ENCODE measurements at places on chromosomes 2 and 18.

DNA sequence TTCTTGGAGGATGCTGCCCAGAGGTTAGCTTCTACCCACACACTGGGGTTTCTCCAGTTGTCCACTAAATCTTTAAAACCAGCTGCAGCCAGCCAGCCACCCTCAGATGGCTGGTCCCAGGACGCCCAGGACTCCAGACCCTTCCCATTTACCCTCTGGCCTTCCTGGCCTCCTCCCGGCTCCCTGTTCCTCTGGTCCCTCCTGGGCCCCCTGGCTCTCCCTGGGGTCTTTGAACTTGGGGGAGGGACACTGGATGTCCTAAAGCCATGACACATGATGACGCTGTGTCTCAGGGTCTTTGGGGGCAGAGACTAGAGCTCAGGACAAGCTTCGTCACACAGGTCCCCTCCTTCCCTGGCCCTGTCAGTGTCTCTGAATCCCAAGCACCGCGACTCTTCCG lies 201.1 kb upstream of the HDAC4 start:
- DNase-seq = no peak

GRCh38 chr2:58562276-58562675 lies 321.2 kb upstream of the FANCL start:
- no peak for DNase-seq

DNA sequence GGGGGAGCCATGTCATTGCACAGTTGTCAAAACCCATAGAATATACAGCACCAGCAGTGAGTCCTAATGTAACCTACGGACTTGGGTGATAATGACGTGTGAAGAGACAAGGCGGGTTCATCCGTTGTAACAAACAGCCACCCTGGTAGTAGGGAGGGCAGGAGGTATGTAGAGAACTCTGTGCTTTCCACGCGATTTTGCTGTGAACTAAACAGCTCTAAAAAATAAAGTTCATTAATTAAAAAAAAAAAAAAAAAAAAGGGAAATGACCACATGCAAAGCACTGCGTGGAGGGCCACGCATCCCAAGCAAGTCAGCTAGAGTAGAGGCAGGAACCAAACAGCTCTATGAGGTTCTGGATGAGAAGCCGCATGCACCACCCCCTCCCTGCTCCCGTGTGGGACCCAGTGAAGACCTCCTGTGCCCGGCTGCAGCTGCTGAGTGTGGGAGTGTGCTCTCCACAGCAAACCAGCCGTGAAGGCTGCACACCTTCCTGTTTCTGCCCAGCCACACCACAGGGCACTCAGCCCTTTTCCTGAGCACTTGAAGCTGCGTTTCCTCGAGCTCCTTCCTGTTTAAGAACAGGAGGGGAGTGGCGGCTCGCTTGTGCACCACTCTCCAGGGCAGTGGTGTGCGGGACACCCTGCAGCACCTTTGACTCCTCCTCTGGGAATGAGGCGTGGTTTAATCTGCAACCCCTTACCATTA lies 65.6 kb downstream of the ODC1 start:
- no peak for DNase-seq

GRCh38 chr2:48900321-48901014 lies 144.9 kb upstream of the LHCGR start:
- no peak for DNase-seq

DNA sequence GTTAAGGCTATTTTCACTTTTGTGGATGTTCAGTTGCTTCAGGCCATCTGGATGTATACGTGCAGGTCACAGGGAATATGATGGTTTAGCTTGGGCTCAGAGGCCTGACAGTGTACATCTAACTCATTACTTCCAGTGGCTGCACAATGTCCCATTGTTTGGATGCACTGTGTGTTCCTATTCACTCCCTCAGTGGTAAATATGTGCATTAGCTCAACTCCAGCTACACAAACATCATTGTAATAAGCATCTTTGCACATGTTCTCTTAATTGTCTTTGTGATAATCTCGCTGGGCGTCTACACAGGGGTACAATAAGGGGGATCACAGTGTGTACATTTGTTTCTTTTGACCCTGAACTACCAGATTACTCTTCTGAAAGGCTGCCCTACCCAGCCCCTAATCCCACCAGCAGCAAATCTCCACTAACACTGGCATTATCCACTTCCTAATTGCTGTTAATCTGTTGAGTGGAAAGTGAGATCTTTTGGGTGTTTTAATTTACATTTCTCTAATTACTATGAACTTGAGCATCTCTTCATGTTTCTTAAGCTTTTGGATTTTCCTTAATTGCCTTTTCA lies 56.1 kb upstream of the POLE4 start:
- DNase-seq = no peak

DNA sequence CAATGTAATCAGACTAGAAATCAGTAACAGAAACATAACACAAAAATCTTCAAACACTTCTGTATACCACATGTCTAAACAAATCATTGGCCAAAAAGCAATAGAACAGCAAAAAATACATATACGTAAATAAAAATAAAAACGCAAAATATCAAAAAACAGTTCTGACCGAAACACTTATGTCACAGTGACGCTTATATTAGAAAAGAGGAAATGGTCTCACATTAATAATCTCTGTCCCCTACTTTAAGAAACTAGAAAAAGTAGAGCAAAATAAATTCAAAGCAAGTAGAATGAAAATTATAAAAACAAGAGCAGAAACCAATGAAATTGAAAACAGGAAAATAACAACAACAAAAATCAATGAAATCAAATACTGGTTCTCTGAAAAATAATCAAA lies 41.9 kb downstream of the TMEM131 start:
- no peak for DNase-seq

- DNase-seq = no peak
Measured at GRCh38 chr18:62497190-62497772, 25.5 kb upstream of the ZCCHC2 start.

DNA sequence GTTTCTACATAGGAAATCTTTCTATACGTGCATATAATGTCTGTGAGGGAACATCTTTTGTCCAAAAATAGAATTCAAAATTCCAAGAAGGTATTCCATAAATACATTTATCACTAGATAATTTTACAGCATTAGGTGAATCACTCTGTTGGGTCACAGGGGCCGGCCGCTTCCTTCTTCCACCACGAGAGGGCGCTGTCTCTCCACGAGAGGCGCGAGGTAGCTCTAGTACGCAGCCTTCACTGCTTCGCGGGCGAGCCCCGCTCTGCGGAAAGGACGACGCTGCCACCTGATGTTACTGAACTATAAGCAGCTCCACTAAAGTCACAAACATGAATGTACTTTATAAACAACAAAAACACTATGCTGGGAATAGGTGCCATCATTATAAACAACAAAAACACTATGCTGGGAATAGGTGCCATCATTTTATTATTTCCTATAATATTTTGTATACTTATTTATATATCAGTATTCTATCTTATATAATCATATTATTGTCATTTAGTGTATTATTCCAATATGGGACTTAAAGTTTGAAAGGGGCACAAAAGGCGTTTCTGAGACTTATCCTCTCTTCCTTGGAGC lies 69.4 kb upstream of the REV1 start:
- DNase-seq = peak; percentile 87

GRCh38 chr2:160940271-160940670 lies 220.0 kb upstream of the TANK start:
- no peak for DNase-seq

- DNase-seq = no peak
Measured at GRCh38 chr2:199419428-199419827, 38.3 kb downstream of the SATB2 start.

- DNase-seq = no peak
Measured at GRCh38 chr2:1159013-1159412, 208.4 kb downstream of the SNTG2 start.

DNA sequence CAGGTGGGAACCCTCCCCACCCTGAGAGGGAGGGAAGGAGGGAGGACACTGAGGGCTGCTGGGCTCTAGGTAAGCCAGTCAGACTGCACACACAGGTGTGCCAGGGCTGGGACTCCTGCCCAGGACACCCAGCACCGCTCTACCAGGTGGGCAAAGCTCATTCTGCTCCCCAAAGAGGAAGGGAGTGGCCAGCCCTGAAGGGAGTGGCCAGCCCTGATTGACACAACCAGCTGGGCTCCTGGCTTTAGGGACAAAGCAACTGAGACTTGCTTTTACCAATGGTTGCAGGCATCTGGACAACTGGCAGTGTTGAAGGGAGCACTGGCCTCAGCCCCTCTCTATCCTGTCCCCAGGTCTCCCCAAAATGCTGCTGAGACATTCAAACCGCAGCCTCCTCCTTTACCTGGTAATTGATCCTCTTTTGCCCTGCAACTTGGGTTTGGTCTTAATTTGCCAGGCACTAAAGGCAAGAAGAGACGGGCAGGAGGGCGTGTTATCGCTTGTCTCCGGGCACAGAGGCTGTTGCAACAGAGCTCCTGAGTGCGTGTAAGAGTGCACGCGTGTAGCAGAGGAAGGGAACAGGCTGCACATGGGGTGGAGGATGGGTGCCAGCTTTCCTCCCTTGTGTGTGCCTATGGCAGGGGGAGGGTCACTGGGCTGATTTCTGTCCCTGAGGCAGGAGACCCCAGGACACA lies 14.5 kb upstream of the FOSL2 start:
- DNase-seq = no peak

GRCh38 chr2:197308996-197309690 lies 1.4 kb downstream of the ANKRD44 start:
- no peak for DNase-seq

- DNase-seq = no peak
Measured at GRCh38 chr2:128503399-128504245, 185.0 kb upstream of the HS6ST1 start.

- DNase-seq = peak; percentile 21
Measured at GRCh38 chr18:2906704-2907549, 60.1 kb downstream of the EMILIN2 start.

DNA sequence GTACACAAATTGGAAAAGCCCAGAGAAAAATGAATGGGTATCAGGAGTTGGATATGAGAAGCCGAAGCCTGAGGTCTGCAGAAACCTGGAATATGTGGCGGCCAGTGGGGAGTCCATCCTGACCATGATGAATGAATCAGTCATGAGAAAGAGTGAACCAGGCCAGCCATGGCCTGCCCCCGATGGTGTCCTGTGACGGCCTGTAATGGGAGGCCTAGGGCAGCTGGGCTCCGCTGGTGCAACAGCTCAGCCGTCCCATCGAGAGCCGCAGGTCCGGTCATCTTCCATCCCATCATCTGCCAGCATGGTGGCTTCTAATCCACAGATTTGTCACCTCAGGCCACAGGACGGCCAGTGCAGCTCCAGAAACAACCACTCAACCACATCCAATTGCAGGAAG lies 116.4 kb downstream of the PDCL3 start:
- no peak for DNase-seq

DNA sequence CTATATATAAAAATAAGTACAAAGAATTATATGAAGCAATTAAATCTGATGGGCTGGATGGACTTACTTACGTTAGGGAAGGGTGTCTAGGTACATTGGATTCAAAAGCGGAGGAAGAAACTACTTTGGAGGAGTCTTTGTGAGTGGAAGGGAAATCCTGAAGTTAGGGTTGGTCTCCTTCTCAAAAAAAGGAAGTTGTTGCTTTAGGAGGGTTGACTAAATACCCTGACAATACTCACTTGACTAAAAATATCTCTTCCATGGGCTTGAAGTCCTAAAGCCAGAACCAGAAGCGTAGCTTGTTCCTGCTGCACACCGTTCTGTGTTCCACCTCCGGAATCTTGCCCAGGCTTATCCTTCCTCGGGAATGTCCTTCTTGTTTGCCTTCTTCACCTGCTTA lies 143.3 kb upstream of the ZEB2 start:
- no peak for DNase-seq

DNA sequence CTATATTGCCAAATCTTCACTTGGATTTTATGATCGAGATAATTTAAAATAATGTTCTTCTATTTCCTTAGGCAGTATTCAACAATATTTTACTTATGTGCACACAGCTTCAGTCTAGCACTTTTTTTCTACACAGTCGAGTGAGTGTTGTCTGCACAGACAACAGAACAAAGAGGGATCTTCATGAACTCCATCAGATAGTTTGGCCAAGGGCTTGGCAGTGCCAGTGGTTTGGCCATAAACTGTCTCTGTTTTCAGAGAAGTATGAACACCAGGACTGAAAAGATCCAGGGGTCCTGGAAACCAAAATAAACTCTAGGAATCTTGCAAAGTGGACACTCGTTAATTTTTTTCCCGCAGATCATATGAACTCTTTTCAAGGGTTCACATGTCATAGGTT lies 547.3 kb downstream of the PLCL1 start:
- DNase-seq = no peak

GRCh38 chr18:62797329-62797728 lies 82.0 kb downstream of the PHLPP1 start:
- DNase-seq = no peak

- DNase-seq = no peak
Measured at GRCh38 chr2:179677077-179677688, 184.2 kb downstream of the ZNF385B start.

DNA sequence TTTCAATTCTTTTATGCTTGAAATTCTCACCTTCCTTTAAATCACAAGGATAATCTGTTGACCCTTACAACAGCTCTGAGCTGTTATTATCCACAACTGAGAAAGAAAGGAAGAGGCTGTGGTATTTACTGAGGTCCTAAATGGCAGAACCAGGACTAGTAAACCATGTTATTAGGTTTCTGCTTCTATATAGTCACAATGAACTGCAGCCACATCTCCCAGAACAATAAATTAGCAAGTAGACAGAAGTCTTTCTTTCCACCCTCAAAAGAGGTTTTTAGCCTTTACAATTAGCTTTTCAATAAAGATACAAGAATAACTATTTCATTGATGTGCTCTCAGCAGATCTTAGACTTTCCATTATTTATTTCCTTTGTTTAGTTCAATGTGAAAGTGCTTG lies 374.2 kb downstream of the NRXN1 start:
- DNase-seq = no peak

- DNase-seq = no peak
Measured at GRCh38 chr2:203040966-203041521, 26.4 kb downstream of the NBEAL1 start.

DNA sequence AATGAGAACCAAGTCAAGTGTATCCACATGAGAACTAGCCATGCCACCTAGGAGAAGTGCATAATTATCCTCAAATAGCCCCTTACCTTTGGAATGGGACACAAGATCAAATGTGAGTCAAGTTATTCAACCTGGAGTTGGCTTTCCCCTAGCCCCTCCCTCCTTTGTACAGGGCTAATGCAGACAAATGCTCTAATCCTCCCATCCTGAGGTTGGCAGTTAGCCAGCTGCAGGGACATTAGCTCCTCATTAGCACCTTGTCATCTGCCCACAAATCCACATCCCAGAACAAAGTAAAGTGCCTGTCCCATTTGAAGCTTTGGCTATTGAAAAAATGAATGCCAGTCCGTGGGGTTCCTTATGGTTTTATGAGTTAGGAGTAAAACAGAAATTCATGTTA lies 294.1 kb upstream of the FANCL start:
- DNase-seq = no peak

- no peak for DNase-seq
Measured at GRCh38 chr2:96099861-96100798, 16.2 kb downstream of the ADRA2B start.

- DNase-seq = no peak
Measured at GRCh38 chr2:155273323-155273722, 574.8 kb downstream of the KCNJ3 start.

Data from activated naive CD4-positive, alpha-beta T cell (primary cell).